Stimulated activated CD4-positive, alpha-beta T cell treated with anti-CD3 and anti-CD28 coated beads, Interleukin-4, amount 100 ng/mL, for 1 hour (primary cell): ENCODE measurements at places on chromosomes 7 and 10.

DNA sequence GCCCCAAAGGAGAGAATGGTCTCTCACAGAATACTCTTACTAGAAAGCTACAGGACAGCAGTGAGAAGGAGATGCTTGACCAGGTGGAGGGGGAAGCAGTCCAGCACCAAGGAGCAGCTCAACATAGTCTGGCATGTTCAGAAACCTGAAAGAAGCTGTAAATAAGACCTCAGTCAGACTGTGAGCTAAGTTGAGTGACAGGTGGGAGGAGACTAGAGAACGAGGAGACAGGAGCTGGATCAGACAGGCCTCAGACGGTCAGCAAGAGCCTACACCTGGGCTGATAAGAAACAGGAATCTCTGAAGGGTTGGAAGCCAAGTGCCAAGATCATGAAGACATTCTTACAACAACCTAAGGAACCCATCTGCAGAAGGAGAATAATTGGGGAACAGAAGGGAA, 54.5 kb downstream of the ELMO1 start:
- DNase-seq = no peak

DNA sequence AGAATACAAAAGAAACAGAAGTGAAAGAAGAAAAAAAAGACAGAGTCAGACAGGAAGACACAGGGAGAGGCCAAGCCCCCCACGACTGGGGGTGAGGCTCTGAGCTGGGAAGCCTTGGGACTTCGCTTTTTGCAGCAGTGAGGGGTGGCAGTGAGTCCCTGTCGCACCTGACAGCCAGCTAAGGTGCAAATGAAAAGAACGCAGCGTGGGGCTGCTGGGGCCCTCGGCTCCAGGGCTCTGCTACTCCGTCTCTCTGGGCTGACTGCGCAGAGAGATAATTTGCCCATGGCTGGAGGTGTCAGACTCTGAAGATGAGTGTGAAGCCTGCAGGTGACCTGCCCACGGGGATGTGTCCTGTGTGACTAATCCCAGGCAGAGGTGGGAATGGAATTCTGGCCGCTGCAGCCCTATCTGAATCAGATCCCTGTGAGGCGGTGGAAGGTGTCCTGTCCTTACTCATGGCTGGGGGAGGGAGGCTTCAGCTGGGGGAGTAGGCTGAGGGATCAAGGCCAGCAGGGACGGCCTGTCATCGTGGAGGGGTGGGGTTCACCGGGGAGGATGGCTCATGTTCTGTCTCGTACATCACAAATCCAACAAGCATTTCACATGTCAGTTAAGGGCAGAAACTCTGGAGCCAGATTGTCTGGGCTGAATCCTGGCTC, 96.4 kb downstream of the SLIT1 start:
- DNase-seq = no peak

GRCh38 chr7:20229646-20230500, 12.7 kb upstream of the MACC1 start:
- DNase-seq = no peak

DNA sequence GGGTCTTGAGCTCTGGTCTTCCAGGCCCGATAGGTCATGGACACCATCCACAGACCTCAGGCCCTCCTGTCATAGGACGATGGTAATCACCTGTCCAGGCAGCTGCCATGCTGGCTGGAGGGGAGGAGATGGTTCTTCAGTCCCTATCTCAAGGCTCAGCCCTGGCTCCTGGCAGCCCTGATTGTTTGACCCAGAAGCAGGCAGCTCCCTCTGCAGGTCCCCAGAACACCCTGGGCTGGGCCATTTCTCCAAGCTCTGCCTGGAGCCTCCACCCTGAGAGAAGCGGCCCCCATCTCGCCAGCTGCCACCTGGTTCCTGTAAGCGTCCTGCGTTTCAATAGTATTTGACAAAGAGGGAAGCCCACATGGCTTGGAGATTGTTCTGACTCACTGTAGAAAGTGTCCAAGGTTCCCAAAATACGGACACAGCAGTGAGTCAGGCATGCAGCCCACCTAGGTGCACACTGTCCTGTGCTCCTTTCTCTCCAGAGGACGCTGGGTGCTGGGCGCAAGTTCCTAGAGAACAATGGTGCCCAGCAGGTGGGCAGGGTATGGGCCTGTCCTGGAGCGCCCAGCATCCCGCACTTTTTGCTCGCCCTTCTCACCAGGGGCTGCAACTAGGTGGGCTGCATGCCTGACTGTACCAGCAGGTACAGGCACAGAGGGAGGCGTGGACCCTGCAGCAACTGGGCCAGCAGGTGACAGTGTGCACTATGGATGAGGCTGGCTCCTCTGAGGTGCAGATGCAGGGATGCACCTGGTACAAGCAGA, 72.4 kb upstream of the EBF3 start:
- no peak for DNase-seq

DNA sequence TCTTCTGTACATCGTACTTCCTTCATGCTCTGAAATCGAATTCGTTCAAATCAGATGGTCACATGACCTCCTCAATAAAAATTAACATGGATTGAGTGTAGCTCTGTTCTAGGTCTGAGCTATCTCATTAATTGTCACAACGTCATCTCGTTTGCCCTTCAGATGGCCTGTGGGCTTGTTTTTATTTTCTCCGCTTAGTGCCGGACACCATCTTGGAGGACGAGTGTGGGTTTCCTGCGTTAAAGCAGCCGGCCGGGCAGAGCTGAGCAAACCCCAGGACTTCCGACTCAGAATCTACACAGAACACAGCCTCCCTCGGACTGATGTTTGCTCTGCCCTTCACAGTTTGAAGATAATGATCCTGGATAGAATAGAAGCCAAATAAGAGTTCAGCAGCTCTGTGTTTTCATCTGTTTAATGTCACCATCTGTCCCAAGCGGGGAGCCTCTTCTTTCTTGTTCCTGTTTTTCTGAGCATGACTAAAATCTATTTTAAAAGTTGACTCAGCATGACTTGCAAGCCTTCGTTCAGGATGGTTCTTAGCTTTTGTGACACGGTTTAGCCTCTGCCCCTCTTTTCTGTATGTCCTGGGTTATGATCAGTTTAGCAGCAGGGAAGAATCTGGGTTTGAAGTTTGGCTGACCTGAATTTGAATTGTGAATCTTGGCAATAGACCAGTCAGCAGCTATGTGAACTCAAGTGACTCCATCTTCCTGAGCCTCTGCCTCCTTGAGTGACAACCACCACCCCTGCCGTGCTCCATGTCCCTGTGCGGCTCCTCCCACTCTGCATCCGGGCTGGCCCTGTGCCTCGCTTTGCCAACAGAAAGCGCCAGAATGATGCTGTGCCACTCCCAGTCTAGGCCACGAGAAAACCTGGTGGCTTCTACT, 30.6 kb upstream of the GALNTL5 start:
- DNase-seq = no peak

- no peak for DNase-seq
Observed at GRCh38 chr10:124728830-124729661, 15.1 kb downstream of the FAM53B start.

GRCh38 chr10:101597091-101597900, 9.2 kb downstream of the DPCD start:
- DNase-seq = no peak

DNA sequence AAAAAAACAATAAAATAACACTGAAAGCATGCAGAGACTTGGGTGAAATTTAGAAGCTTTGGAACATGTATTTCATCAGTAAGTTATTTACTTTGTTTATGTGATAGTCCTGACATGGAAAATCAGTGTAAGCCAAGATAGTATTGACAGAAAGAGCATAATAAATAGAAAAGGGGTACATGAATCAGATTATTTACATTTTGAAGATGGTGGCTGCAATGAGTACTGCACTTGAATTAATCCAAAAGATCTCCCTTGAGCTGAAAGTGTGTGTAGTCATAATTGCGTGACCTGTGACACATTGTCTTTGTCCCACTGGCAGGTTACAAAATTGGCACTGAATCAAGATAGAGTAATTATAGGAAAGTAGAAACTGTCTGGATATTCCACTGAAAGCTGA, 562.9 kb downstream of the GFRA1 start:
- no peak for DNase-seq

- no peak for DNase-seq
Observed at GRCh38 chr10:102603946-102604345, 40.3 kb upstream of the TRIM8 start.

GRCh38 chr10:66642217-66642616, 283.6 kb upstream of the LRRTM3 start:
- DNase-seq = no peak
